H1 (cell line): ENCODE measurements at places on chromosomes 5 and 9. TPM values are rescaled to one million over a fixed set of nuclear protein-coding genes. Genes with fewer than 3 reads are reported as not detected.

DNA sequence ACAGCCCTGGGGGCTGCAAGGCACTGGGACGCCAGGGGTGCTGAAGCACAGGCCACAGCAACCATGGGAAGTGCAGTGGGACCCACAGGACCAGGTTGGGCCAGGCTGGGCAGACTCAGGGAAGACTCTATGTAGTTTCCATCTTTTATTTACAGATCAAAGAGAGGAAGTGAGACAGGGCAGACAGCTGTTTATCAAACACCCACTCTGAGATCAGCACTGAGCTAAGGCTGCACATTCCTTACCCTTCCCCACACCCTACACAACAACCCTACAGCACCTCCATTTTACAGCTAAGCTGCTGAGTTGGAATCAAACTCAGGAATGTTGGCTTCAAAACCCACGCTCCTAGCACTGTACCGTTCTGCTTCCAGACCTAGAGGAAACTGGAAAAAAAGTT is 19.8 kb downstream of the BARHL1 start:
- no peak for DNase-seq

DNA sequence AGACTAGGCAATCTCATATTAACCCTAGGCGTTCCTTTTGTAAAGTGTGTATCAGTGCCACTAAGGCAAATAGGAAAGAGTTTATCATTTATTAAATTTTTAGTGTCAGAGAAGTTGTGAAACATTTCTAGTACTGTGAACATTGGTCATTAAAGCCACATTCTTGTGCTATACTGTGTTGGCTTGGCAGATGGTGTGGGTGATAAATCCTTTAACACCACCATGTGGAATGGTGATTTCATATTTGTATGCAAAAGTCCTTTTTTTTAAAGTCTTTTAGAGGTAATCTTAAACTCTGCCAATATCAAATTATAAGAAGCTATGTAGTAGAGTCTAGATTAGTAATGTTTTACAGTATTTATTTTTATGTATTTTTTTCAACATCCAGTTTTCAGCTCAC is 18.1 kb downstream of the SLC12A2 start:
- DNase-seq = no peak

SIT1 gene
- 11.4 and 12.8 TPM in 2 replicates for polyA plus RNA-seq

GFRA3 gene
- polyA plus RNA-seq = 3.4 TPM in 2 replicates

IL17B gene
- 0.18 TPM in 1 of 2 replicates, not detected in the other for polyA plus RNA-seq

- no peak for DNase-seq
Measured at GRCh38 chr5:43563321-43563720, 6.4 kb upstream of the PAIP1 start.

GRCh38 chr5:6461006-6461405 is 12.3 kb downstream of the UBE2QL1 start:
- DNase-seq = no peak

SH2D3C gene
- polyA plus RNA-seq = 8.1 and 12.3 TPM in 2 replicates

PCA3 gene
- polyA plus RNA-seq = not detected in 2 replicates

- DNase-seq = no peak
Measured at GRCh38 chr5:132055441-132055807, 5.0 kb upstream of the IL3 start.

DNA sequence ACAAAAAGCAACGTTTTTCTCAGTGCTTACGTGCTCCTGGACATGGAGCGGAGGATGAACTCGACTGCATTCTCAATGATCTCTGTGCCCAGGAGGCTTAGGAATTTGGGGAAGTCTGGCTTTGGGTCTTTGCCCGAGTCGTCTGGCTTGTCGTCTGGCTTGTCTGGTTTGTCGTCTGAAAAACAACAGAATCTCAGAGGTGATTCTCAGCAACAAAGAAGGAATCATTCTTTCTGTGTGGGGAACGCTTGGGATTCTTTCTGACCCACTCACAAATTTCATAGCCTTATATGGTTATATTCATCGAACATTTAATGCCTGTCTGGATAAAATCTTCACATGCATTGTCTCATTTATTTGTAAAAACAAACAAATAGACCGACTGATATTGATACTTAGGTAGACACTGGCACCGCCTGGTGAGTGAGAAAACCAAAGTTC is 4.7 kb downstream of the C5orf46 start:
- DNase-seq = no peak

- no peak for DNase-seq
Measured at GRCh38 chr5:82901281-82901888, 175.8 kb downstream of the TMEM167A start.

- DNase-seq = no peak
Measured at GRCh38 chr9:134136118-134136995, 475 bp downstream of the WDR5 start.

- DNase-seq = no peak
Measured at GRCh38 chr5:69467442-69468225, 25.0 kb upstream of the OCLN start.

SPINK13 gene
- polyA plus RNA-seq = not detected in 2 replicates
